Activated naive CD4-positive, alpha-beta T cell treated with anti-CD3 and anti-CD28 coated beads for 36 hours (primary cell): ENCODE measurements at places on chromosomes 3 and 15. TPM values are rescaled to one million over a fixed set of nuclear protein-coding genes. Genes with fewer than 3 reads are reported as not detected.
A peak's percentile ranks its signal among the peaks of the same experiment; 100 is the strongest.

- peak; percentile 28 for DNase-seq
Observed at GRCh38 chr3:159910991-159911663, 77.5 kb upstream of the IL12A start.

- no peak for DNase-seq
Observed at GRCh38 chr15:39616731-39617455, 36.0 kb downstream of the THBS1 start.

DNA sequence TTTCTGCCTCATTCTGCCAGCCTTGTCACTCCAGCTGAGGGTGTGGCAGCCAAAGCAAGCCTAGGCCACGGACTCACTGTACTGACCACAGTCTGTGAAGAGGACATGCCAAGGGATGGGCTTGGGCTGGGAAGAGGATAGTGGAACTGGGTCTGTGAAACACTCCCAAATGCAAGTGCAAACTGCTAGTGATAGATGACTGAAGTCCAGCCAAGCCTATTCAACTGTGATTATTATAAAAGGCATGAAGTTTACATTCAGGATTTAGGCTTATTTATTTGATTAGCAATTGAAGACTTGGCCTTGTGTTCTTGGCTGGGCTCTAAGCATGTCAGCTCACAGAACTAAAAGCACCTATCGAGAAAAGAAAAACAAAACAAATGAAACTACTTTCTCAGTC is 84.9 kb upstream of the UBE2E1 start:
- no peak for DNase-seq

DNA sequence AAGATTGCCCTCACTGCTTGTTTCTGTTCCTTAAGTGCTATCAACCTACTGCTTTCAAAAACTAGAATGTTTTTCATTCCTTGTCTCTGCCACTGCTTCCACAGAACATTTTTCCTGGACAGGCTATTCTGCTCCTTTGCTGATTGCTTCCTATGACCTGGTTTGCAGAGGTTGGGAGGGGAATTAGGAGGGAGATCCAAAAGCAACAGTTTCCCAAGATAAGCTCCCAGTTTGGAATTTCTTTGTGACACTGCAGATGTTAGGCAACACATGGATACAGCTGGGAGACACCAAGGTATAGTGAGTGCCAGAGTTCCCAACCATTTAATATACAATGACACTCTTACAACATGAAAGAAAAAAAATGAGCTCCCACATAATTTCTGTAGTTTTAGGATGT is 1036.5 kb downstream of the ROBO2 start:
- no peak for DNase-seq

GRCh38 chr3:52889901-52890300 is 7.4 kb downstream of the STIMATE start:
- no peak for DNase-seq

DNA sequence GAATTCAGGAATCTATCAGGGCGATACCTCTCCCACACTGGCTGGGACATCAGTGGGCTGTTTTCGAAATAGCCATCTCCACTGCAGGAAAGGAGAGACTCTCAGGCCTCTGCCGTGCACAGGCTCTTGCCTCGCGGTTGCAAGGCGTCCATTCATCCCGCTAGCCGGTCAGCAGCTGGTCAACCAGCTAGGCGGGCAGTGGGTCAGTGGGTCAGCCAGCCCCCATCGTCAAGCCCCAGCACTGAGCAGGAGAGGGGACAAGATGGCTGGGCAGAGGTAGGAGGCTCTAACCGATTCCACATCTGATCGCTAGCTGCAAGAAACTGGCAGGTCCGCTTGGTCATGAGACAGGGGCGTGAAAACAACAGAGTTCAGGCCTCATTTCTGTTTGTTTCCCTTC is 45.1 kb downstream of the MUC4 start:
- DNase-seq: no peak

DNA sequence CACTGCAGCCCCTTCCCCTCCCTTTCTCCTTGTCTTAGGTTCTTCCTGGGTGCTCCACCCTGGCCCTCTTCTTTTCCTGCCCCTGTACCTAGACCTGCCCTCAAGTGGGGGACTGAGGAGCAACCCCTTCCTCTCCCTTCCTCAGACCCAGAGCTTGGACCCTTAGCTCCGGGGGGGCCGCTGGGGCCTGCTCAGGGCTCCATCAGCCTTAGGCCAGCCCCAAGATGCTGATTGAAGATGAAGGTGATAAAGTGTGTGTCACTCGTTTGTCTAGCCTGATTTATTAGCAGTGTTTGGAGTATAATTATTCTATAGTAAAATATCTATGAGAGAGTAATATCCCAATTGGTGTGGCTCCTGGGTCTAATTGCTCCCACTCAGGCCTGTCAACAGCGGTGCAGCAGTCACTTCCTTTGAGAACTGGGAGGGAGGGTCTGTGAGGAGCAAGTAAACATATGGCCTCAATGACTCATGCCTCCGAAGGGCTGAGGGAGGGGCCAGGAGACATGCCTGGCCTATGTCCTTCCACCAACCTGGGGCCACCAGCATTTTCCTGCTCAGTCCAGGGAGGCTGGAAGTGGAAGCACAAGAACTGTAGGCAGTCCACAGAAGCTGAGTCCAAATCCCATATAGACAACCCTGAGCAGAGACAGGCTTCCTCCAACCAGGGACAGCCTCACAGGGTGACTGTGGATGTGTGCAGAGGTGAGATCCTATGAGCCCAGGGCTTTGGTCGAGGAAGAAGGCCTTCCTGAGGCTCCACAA is 123.2 kb downstream of the DNAJB8 start:
- no peak for DNase-seq

- DNase-seq: no peak
Observed at GRCh38 chr3:124174476-124174875, 182.6 kb upstream of the ROPN1 start.

DNA sequence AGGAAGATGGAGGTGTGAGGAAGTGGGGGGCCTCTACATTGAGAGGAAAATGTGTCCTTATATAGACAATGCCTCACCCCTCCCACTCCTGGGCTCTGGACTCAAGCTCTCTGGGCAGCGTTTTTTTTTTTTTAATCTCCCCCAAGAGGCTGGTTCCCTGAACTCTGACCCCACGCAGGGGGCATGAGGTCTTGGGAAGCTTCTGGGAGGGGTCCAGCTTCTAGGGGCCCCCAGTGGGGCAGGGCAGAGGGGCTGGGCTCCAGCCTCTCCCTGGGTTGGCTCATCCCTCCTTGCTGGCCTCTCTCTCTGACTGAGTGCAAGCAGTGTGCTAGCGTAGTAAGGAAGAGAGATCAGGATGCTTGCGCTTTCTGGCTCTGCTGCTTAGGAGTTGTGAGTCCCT is 101.4 kb upstream of the HACD2 start:
- DNase-seq: no peak

FAM81A gene
- total RNA-seq: 0.64 TPM

GRCh38 chr3:45381168-45381852 is 7.1 kb upstream of the LARS2 start:
- DNase-seq: peak; percentile 47

- no peak for DNase-seq
Observed at GRCh38 chr3:35739964-35740527, 100.7 kb downstream of the ARPP21 start.

EFCC1 gene
- total RNA-seq: 0.20 TPM

DNA sequence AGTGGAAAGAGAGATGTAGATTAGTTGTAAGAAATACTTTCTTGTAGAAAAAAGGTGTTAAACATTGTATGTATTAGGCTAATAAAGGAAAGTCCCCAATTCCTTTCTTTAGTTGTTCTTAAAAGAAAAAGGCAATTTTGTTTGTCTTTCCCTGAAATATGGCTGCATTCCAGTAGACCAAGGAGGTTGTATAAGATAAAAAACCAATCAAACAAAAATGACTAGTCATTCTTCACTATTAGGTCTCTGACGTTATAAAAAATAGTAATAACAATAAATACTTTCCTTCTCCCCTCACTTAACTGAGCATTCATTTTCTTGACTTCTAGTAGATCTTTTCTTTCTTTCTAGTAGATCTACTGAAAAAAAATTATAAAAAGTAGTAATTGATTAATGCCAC is 8.6 kb upstream of the PPM1L start:
- no peak for DNase-seq

GRCh38 chr3:183975981-183976662 is 41.6 kb downstream of the ABCC5 start:
- no peak for DNase-seq

DNA sequence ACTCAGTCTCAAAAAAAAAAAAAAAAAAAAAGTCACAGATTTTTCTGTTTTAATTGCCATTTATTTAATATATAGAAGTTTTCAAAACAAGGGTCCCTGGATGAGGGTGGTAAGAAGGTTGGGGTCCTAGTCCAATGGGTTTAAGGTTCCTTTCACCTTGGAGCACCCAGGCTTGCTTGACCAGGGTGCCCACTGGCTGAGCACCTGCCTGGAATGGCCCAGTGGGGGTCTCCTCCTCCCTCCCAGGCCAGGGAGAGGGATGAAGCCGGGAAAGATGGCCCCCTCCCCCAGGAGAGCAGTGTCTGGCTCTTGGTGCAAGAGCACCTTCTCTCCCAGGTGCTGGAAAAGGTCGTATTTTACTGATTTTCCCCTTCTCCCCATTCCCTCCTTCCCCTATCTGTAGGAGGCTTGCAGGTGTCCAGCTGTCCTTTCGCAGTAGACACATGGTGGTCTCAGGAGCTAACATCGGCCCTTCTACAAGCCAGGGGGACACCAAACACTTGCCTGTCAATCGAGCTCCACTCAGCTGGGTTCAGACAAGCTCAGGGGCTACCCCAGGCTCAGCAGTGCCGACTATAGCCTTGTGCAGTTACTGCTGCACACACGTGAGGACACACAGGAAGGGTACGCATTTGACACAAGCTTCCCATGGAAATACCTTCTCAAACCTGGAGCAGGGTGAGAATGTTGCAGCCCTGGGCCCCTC is 112.3 kb upstream of the KLF13 start:
- DNase-seq: peak; percentile 43

DNA sequence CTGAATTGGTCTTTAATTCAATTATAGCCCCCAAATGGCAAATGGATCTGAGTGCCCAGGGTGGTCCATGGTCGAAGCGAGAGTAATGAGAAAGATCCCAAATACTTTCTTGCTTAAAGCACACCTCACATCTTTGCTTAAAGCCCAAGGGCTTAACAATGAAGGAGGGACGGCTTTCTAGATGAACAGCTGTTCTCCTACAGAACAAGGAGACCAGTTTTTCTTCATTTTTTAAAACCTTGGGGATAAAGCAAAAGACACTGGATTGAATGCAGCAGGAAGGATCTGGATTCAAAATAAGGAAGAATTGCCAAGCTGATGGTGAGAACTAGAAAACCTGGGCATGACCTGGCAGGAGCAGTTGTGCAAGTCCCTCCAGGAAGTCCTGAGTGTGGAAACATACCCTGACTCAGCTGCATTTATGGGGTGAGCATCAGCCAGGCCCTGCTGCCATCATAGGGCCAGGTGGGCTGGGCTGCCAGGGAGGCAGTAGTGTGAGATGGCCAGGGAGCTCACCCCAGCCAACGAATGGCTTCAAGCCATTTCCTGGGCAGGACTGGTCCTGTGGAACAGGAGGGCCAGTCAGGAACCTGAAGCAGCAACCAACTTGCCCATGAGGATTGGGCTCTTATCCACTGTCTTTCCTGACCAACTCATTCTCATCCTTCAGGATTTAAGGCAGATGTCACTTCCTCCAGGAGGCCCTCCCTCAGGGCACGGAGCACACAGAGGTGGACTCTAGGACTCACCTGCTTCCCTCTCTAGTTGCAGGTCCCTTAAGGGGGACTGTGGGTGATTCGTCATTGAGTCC is 18.4 kb upstream of the RHCG start:
- DNase-seq: no peak

DNA sequence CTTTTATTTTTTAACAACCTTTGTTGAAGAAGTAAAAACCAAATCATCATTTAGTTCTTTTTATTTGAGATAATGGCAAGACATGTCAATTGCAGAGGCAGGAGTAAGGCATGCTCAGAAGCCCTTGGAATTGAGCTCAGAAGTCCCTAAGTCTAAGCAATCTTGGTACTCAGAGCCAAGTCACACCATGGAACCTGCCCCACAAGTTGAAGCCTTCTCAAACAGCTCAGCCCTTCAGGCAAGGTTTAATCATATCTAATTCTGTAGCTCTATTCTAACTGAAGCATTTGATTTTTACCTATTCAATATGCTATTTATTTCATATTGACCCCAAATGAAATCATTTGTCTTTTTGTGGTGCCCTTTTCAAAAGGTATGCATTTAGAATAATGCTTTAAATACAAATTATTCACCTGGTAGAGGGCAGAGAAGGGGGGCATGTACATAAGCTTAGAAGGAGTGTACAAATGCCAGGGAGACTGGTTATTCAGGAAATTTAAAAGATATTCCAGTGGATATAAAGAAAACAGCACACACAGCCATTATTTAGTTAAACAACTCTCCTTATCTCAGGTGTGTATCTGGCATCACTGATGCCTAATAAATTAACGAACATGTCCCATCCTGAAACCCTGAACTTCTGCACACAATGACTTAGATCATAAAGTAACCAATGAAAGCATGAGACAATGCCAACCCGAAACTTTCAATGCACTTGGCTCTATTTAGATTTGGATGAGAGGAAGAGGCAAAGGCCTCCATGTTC is 26.2 kb upstream of the TOP2B start:
- DNase-seq: no peak

DNA sequence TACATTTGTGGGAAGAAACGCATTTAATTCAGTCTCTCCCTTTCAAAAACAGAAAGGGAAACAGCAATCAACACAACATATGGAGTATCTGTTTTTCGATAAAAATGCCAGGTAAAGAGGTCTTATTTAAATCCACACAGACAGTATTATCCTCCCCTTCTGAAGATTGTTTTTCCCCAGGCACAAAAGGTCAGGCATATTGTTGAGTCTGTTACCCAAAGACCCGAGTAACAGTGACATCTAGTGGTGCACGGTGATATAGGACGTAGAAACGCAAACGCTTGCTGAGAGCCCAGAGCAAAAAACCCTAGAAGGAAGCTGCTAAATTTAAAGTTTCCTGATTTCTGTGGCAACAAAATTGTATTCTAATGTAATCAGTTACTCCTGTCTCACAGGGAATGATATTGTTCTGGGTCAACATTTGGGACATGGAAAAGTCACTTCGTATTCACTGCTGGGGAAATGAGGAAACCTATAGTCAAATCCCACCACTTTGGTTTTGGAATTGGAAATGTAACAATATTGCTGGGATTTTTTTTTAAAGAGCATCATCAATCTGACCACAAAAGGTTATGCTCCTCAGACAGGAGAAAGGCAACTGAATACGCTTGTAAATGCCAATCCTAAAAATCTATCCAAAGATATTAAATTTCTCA is 312.7 kb upstream of the CCDC54 start:
- peak; percentile 85 for DNase-seq

GOLGA8J gene
- not detected for total RNA-seq

CYP8B1 gene
- not detected for total RNA-seq

DNA sequence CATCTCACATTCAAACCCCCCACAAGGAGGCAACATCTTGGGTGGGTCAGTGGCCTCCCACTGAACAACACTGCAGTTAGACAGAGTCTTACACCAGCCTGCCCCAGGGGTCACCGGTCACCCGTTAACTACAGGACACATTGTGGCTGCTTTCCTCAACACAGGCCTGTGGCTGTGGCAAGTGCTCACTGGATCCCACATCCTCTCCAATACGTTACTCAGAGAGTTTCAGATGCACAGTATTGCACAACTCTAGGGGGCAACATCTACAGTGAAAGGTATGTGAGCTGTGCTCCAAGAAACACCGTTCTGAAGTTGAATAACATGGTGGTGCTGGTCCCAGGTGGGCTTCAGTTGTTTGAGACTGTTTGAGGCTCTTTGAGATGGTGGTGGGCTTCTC is 41.0 kb downstream of the CTDSPL start:
- DNase-seq: no peak

SLCO2A1 gene
- total RNA-seq: not detected

WDR72 gene
- total RNA-seq: not detected

- peak; percentile 77 for DNase-seq
Observed at GRCh38 chr3:126752303-126753190, 48.5 kb downstream of the CHCHD6 start.

CAV3 gene
- not detected for total RNA-seq
